ENCODE measurements at places on chromosomes 2 and 18. TPM values are rescaled to one million over a fixed set of nuclear protein-coding genes. Genes with fewer than 3 reads are reported as not detected.

DNA sequence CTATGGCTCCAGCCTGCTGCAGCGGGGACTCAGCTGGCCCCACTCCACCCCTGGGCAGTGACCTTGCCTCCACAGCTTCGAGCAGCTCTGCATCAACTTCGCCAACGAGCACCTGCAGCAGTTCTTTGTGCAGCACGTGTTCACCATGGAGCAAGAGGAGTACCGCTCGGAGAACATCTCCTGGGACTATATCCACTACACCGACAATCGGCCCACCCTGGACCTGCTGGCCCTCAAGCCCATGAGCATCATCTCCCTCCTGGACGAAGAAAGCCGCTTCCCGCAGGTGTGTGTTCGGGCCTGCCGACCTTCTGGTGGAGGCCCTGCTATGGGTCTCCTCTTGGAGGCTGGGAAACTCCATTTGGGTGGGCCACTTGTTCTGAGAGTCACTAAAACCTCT, 48.6 kb downstream of the MYO7B start:
- no peak for DNase-seq

GRCh38 chr2:3147651-3148530, 229.7 kb downstream of the EIPR1 start:
- DNase-seq, result no peak

GRCh38 chr2:202716953-202717597, 82.3 kb downstream of the FAM117B start:
- no peak for DNase-seq

STAMBP gene
- 8.0 TPM for total RNA-seq

DNA sequence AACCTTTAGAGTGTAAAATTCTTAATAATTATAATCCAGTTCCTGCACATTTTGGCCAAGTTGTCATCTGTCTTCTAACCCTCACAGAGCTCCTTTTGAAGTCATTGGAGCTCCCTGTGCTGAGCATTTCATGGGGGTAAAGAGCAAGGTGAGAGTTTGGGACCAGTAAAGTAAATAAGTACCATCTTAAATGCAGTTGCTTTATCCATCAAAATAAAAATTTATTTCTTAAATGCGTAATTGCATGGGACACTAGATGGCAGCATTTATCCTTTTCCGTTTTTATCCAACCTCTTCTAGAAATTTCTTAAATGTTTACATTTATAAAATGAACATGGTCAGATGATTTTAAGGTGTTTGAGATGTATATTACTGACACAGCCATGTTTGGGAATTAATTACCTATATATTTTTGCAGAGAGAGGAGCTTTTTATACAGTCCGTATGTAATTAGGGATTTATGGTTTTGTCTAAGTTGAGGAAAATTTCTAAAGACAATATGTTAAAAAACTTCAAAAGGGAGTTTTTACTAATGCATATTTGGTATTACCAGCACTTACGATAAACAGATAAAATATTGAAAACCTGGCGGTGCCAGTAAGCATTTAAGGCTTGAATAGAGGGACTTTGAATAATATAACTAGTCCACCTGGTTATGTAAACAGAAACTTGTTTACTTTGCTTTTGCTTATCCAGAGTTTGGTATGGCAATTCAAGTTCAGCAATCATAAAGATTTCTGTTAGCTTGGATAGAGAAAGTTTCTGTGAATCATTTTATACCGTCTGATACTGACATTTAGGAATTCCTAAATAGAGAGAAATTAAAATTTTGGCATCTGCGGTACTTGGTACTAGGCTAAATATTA, 54.5 kb downstream of the ACSL3 start:
- DNase-seq, result peak; percentile 23

VAMP8 gene
- total RNA-seq, result 1.5 TPM

- no peak for DNase-seq
Observed at GRCh38 chr18:59272891-59273758, at the start of gene RAX. Gene RAX, minus strand, starts transcription at chr18:59273454. Its CDS starts 248 bp downstream, at chr18:59273206.

DNA sequence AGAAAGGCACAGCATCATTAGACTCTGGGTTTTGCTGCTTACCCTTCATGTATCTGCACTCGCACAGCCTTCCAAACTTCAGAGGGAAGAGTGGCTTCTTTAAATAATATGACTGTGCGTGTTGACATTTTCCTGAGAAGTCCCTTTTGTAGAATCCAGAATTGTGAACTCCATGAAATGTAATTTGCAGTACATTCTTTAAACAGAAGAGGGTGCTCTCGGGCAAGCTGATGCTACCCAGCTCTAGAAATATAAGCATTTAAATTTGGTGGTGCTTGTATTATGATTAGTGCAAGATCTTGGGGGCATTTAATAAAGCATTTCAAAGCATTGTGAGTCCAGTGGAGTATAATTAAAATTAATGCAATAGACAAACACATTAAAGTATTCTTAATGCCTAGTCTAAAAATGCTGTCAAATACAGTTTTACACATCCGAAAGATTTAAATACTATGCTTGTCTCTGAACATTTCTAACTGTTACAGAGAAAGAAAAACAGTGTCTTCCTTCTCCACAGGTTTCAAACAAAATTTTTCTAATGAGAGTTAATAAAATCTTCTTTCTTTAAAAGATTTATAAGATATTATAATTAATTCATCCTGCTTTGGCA, 17.3 kb upstream of the GTF2A1L start:
- DNase-seq, result peak; percentile 54

GRCh38 chr2:222538535-222538934, 114.2 kb downstream of the SGPP2 start:
- DNase-seq, result no peak

GRCh38 chr2:214651451-214651850, 158.0 kb downstream of the BARD1 start:
- peak; percentile 4 for DNase-seq

MYCN gene
- total RNA-seq, result not detected

NEU4 gene
- not detected for total RNA-seq

- DNase-seq, result no peak
Observed at GRCh38 chr2:99433340-99433739, 56.5 kb downstream of the REV1 start.

MTX2 gene
- total RNA-seq, result 108 TPM

GPAT2 gene
- not detected for total RNA-seq

- no peak for DNase-seq
Observed at GRCh38 chr2:154289870-154290269, 408.6 kb upstream of the KCNJ3 start.

NFE2L2 gene
- 51.1 TPM for total RNA-seq

Data from A172 (cell line).